Mesenteric fat pad (tissue), 1 donor: ENCODE measurements at places on chromosomes 4 and X.

DNA sequence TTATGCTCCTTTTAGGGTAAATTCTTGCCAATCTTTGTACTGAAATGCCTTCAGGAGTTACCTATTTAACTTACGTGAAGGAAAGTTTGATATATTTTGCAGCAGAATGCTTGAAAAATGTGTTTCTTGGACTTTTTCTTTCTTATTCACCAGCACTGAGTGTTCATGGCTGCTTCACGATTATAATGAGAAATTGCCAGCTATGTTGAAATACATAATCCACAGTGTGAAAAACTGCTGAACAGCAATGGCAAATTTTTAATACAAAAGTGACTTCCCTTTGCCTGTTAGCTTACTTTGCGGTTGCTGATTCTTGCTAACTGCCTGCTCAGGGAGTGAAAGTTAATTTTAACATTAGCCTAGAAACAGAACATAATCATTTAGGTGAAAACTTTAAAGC is 153.8 kb upstream of the SLC4A4 start:
- DNase-seq, result no peak

GRCh38 chrX:129938081-129938480 is 32.1 kb downstream of the UTP14A start:
- no peak for DNase-seq

GRCh38 chr4:165699055-165699454 is 174.0 kb upstream of the TLL1 start:
- no peak for DNase-seq

- DNase-seq, result no peak
Measured at GRCh38 chr4:151641983-151642382, 118.8 kb downstream of the GATB start.

GRCh38 chr4:72077346-72077745 is 45.5 kb downstream of the NPFFR2 start:
- DNase-seq, result no peak
